Endodermal cell (in vitro differentiated cells): ENCODE measurements at places on chromosomes 1 and 21. TPM values are rescaled to one million over a fixed set of nuclear protein-coding genes. Genes with fewer than 3 reads are reported as not detected.

HJV gene
- total RNA-seq: 0.15 TPM in 1 of 3 replicates, not detected in the others

KIF21B gene
- 7.6 and 8.8 TPM in 2 replicates for total RNA-seq

SLC6A17 gene
- not detected in 3 replicates for total RNA-seq

HLCS gene
- total RNA-seq: 22.3 to 33.0 TPM (median 30.1 TPM) in 3 replicates

MFAP2 gene
- total RNA-seq: 142 to 176 TPM (median 170 TPM) in 3 replicates

A3GALT2 gene
- not detected in 2 replicates for total RNA-seq

DNA sequence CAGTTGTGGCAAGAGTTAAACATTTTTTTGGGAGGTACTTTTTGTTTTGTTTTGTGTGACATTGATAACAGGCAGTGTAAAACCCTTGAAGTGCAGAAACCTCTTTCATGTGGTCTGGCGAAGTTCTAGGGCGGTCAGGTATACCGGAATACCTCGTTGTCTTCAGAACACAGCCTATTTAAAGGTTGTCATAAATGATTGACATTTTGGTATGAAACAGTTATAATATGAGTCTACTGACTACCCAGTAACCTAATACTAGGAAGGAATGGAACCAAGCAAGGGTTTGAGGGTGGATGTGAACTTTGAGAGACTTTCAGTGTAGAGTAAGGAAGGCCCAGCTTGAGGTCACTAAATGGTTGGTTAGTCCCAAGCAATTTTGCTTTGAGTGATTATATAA, 40.5 kb downstream of the PATJ start:
- no peak for DNase-seq

- DNase-seq: no peak
These were observed 33.7 kb downstream of the MRPL39 start for GRCh38 chr21:25573409-25574206.

DNA sequence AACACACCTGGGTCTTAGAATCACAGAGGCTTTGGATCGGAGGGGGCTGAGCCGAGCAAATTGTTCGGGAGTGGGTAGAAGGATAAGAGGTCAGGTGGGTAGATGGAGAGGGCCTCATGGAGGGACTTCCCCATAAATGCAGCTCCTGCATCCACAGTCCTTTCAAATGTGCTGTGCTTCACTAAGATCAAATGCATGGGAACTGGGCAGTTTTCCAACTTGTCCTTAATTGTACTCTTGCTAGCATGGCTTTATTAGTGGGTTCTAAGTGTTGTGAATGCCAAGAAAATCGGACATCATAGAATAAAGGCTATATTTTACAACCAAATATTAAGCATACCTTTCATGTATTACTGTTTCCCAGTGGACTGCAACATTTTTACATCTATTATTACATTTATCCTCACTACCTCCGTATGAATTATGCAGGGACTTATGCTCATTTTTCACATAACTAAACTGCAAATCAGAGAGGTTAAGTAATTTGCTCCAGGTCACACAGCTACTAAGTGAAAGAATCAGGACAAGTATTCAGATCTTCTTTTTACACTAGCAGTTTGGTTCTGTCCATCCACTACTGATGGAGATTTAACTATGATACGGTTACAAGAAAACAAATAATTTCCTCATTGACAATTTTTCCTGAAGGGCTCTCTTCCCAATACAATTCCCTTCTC, 174.5 kb upstream of the RUNX1 start:
- DNase-seq: no peak

GRCh38 chr1:34800214-34800613, 7.4 kb downstream of the GJA4 start:
- DNase-seq: no peak

DNA sequence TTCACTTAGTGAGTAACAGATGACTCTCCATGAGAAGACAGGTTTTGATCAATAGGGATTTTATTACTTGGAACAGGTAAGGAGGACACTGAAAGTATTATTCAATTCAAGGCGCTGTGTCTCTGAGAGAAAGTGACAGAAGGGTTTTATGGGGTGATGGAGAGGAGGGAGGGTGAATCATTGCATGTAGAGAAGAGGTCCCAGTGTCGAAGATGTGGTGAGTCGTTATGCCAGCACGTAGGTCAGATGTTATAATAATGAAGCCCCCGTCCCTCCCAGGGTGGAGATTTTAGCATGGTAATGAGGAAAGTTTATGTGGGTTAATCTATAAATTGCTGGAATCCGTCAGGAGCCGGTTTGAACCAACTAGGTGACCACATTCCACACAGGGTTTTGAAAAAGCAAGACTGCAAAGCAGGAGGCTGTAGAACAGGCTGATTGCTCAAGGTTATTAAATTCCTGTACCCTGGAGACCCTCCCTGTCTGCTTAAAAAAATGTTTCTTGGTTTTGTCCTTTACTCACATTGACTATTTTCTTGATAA, 586.4 kb upstream of the TMPRSS15 start:
- DNase-seq: no peak

DNA sequence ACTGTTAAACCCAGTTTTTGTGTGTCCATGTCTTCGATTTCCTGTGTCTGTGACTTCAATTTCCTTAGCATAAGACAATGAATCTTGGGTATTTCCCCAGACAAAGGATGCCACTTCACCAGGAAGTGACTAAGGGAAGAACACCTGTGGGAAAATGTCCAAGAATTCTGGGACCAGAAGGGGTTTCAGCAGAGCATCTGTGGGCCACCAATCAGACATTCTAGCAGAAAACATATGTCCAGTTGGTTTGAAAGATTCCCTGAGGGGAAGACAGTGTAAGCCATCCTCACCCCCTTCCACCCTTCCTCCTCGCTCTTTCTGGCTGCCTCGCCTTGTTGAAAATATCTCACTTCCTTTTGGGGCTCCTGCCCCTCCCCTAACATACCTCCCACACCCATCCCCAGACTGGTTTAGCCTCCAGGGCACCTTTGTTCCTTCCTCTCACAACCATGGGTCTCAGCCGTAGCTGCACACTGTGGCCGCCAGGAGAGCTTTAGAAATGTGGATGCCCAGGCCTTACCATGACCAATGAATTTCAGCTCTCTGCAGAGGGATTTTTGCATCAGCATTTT, 25.5 kb upstream of the IFNAR1 start:
- no peak for DNase-seq
